NCI-H1436 treated with DMSO at 0.1 percent for 48 hours (cell line): ENCODE measurements at places on chromosomes 16 and 17.

GRCh38 chr16:78179666-78180065, 80.2 kb downstream of the WWOX start:
- DNase-seq: no peak

- DNase-seq: no peak
These were observed 161.4 kb upstream of the C16orf82 start for GRCh38 chr16:26905336-26905735.

- no peak for DNase-seq
These were observed 1.7 kb upstream of the USP43 start for GRCh38 chr17:9643611-9644010.

DNA sequence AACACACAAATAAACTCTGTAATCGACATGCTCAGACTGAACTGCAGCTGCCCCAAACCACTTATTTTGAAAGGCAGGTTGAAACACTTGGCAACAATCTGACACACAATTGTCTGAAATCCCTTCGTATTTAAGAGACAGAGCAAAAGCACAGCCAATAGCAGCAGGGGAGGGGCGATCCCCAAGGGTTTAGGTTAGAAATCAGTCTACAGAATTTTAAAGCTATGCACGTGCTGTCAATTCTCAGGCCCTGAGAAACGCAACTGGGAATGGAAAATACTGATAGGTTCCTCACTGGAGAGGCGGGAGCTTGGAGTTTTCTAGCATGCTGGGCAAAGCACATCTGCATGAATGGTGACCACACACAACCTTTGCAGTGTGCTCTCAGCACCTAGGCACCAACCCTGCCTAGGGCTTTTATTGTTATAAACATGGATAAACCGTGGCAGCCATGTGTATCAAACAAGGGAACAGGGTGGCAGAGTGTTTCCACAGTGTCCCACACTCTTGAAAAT, 168.0 kb downstream of the AATF start:
- peak; percentile 66 for DNase-seq

DNA sequence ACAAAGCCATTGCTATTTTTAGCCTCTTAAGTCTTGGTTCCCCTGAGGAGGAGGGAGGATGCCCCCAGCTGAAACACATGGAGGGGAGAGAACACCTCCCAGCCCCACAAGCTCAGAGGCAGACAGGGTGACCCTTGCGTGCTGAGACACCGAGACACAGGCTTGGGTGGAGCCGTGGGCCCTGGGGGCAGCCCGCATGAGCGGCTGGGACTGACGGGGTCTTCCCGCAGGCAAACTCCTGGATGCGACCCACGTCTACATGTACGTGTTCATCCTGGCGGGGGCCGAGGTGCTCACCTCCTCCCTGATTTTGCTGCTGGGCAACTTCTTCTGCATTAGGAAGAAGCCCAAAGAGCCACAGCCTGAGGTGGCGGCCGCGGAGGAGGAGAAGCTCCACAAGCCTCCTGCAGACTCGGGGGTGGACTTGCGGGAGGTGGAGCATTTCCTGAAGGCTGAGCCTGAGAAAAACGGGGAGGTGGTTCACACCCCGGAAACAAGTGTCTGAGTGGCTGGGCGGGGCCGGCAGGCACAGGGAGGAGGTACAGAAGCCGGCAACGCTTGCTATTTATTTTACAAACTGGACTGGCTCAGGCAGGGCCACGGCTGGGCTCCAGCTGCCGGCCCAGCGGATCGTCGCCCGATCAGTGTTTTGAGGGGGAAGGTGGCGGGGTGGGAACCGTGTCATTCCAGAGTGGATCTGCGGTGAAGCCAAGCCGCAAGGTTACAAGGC, 9.8 kb downstream of the SLC16A3 start:
- peak; percentile 51 for DNase-seq

GRCh38 chr17:19021622-19022083, 17.1 kb upstream of the FAM83G start:
- no peak for DNase-seq

GRCh38 chr16:88415713-88416323, 33.1 kb downstream of the ZNF469 start:
- no peak for DNase-seq

- no peak for DNase-seq
These were observed 209.3 kb downstream of the HS3ST3B1 start for GRCh38 chr17:14510136-14510535.

GRCh38 chr17:4074831-4075495, 67.9 kb downstream of the ZZEF1 start:
- no peak for DNase-seq

- DNase-seq: no peak
These were observed 176.8 kb upstream of the CIBAR2 start for GRCh38 chr16:85288869-85289660.

DNA sequence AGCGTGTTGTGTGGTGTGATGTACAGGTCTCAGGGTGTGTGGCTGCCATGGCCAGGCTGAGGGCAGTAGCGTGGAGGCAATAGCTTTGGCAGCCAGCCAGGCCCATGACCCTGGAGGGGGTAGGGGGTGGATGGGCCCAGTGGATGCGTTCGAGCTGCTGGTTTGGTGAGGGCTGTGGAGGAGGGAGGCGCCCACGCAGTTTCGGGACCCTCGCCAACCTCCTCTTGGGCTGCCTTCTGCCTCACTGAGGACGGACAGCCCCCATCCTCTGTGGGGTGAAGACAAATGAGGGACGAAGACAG, 238.6 kb upstream of the GSE1 start:
- no peak for DNase-seq

DNA sequence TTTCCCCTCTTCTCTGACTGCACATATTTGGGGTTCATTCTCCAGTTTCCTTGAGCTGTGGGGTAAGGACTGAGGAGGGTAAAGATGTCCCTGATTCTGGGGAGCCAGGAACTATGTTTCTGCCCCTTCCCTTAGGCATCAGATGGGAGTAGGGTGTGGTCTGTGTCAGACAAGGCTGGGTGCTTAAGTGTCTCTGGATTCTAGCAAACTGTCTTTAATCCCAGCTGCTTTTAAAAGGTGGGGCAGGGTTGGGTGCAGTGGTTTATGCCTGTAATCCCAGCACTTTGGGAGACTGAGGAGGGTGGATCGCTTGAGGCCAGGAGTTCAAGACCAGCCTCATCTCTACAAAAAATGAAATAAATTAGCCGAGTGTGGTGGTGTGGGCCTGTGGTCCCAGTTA, 13.0 kb downstream of the LASP1 start:
- DNase-seq: no peak

- no peak for DNase-seq
These were observed 7.3 kb downstream of the MAPK8IP3 start for GRCh38 chr16:1713331-1713730.
